ENCODE measurements at places on chromosomes 5 and 9.

- DNase-seq: no peak
Measured at GRCh38 chr9:131657940-131658339, 81.9 kb downstream of the RAPGEF1 start.

- no peak for DNase-seq
Measured at GRCh38 chr5:159933531-159934485, 17.5 kb downstream of the ADRA1B start.

- no peak for DNase-seq
Measured at GRCh38 chr5:20678814-20679298, 690.9 kb upstream of the CDH18 start.

DNA sequence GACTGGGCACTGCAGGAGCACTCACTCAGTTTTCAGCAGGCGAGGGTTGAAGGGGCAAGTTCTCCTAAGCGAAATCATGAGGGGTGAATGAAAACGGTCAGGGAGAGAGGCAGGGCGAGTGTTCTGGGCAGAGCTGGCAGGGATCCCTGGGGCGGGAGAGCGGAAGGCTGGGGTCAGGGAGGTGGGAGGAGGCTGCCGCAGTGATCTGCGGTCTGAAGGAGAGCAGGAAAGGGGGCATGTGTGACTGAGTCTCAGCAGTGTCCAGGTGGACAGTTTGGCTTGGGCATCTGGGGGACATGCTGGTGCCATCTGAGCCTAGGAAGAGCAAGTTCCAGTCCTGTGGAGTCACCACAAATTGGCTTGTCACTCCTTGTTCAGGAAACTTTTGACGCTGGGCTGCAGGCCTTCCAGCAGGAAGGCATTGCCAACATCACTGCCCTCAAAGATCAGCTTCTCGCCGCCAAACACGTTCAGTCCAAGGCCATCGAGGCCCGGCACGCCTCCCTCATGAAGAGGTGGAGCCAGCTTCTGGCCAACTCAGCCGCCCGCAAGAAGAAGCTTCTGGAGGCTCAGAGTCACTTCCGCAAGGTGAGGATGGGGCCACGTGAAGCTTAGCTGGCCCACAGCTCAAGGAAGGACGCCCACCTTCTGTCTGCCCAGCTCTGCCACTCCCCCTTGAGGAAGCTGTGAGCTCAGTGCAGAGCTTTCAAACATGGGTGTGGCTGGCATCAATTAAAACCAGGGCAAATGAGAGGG is 31.1 kb downstream of the DYNC2I2 start:
- DNase-seq: no peak
